ENCODE measurements at places on chromosomes 16 and 17.

- peak; percentile 24 for DNase-seq
Observed at GRCh38 chr17:82648742-82649331, 593 bp upstream of the WDR45B start.

DNA sequence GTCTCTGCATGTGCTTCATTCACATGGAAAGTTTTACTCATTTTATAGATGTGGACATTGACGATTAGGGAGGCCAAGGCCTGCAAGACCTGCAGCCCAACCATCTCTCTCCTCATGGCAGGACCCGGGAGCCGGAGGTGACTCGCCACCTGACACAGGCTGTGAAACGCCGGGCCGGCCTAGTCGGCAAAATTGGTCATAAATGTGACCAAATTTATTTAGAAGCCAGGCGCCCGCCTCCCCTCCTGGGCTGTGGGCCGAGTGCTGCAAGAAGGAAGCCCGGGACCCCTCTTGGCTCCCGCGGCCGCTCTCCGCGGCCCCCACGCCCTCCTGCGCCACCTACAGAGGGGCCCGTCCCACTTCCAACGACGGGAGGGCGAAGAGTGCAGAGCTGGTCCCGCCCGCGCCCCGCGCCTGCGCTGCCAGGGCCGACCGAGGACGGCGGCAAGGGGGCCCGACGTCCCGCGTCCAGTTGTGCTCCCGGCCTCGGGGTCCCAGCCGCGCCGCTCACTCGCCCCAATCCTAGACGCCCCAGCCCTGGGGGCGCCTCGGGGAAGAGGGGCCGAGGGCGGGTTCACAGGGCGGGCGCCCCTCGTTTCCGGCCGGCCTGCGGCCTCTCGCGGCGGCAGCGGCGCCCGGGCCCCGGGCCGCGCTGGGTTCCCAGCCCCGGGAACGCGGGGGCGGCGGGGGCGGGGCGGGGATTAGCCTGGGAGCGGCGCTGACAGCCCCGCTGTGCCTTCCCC lies 47.5 kb downstream of the WNT3 start:
- DNase-seq = no peak

GRCh38 chr16:2707368-2708289 lies 12.4 kb downstream of the PRSS27 start:
- DNase-seq = no peak

DNA sequence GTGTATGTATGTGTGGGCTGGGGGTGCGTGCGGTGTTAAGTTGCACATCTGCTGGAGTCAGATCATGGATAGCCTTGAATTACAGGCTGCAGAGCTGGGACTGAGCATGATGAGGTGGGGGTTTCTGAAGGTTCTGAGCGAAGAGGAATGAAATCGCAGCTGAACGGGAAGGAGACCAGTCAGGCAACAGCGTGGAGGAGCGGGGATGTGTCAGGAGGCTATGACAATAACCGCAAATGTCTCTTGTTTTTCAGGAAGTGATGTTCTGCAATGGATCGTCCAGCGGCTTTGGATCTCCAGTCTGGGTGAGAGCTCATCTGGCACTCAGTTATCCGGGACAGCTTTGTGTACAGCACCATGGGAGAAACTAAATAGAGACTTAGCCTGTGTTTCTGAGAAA lies 20.9 kb downstream of the RGS9 start:
- no peak for DNase-seq

DNA sequence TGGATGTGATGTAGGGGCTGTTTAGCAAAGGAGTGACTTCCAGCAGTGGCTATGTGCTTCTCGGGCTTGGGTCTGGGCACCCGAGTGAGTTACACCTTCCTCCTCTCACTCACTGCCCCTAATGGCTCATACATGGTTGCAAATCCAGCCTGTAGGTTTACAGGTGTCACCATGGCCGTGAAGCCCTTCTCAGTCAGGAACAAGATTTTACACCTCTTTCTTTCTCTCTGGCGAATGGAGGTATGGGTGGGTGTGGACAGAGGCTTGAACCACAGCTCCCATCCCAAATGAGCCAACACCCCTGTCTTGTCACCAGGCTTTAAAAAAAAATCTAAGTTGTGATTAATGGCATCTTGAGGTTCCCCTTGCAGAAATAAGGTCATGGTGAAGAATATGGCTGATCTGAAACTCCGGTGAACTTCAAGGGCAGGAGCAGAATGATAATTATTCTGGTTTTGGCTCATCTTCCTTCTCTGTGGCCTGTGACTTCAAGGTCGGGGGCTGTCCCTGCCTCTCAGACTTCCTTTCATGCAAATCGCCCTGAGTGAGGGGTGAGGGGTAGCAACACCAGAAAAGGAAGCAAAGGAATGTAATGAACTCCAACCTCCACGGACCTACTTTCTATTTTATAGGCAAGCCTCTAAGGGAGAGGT lies 331.2 kb downstream of the MAF start:
- DNase-seq = peak; percentile 7

- DNase-seq = no peak
Observed at GRCh38 chr17:61803216-61803615, 60.1 kb downstream of the BRIP1 start.

- DNase-seq = no peak
Observed at GRCh38 chr17:409308-409847, 56.8 kb upstream of the RPH3AL start.

DNA sequence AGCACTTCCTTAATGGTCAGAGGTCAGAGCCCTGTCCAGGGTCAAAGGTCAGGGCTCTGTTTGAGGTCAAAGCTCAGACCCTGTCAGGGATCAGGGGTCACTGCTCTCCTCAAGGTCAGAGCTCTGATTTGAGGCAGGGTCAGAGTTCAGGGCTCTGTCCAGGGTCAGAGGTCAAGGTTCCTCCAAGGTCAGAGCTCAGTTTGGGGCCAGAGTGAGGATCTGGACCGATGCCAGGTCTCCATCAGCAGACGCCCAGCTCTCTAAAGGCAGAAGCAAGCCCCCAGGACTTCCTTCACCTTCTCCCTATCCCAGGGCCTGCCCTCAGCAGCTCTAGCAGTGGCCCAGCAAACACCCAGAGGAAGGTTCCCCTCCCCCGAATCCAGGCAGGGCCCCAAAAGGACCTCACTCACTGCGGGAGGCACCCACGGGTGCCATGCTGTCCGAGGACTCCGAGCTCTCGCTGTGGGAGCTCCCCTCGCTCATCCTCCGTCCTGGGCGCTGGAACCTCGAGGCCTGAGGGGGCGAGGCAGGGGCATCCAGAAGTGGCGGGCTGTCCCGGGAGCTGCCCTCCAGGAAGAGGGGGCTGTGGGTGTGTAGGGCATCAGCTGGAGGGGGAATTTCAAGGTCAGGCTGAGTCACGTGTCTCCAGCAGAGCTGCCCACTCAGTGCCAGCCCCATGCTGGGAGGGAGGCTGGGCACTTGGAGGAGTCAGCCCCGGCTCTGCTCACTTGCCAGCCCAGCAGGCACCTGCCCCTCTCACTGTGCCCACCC lies 26.7 kb downstream of the PIMREG start:
- no peak for DNase-seq

DNA sequence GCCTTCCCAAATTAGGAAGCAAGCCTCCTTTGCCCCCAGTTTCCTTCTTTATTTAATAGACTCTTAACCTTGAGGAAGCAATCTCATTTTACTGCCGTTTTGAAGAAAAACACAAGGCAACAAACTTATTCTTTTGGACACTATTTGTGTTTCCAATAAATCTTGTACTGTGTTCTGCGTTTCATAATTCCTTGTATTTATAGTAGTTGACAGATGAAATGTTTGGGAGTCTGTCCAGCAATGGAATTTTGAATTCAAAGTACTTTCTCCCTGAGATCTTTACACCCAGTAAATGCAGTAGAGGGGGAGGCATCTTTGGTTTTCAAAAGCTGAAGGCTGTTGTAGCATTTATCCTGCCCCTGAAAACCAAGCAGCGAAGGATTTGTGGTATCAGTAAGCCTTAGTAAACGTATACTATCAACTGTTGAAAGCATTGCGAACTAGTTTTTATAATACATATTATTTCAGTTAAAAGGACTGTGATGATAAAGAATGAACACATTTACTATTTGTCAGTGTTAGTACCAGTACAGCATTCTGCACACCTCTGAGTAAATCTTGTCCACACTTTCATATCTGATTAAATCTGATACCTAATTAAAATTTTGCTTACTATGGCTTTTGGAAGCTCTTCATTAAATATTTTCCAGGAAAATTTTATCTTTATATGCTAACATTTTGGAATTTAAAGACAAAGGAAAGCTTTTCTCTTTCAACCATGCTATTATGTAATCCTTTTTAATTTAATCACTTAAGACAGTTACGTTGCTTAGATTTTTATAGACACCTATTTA lies 83.1 kb downstream of the TNRC6C start:
- no peak for DNase-seq

GRCh38 chr17:78890498-78890897 lies 12.5 kb downstream of the CEP295NL start:
- DNase-seq = no peak

GRCh38 chr17:44585315-44585714 lies 28.0 kb downstream of the FZD2 start:
- DNase-seq = no peak

DNA sequence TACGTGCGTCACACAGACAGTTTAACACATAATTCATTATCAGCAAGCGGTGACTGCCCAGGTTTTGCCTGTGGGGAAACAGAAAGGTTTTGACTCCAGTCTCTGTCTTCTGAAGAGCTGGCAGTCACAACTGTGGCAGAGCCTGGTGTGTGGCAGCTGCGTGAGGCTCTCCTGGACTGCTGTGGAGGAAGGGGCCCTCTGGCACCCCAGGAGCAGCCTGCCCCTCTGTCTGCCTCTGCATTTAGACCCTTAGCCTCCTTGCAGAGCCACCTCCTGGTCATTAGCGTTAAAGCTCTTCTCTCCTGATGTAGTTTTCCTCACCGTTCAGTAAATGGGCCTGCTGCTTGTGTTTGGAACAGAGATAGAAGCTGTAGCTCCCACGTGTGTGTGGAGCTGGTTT lies 10.9 kb downstream of the RAB40C start:
- no peak for DNase-seq

- no peak for DNase-seq
Observed at GRCh38 chr17:69810326-69810965, 264.6 kb upstream of the KCNJ16 start.

DNA sequence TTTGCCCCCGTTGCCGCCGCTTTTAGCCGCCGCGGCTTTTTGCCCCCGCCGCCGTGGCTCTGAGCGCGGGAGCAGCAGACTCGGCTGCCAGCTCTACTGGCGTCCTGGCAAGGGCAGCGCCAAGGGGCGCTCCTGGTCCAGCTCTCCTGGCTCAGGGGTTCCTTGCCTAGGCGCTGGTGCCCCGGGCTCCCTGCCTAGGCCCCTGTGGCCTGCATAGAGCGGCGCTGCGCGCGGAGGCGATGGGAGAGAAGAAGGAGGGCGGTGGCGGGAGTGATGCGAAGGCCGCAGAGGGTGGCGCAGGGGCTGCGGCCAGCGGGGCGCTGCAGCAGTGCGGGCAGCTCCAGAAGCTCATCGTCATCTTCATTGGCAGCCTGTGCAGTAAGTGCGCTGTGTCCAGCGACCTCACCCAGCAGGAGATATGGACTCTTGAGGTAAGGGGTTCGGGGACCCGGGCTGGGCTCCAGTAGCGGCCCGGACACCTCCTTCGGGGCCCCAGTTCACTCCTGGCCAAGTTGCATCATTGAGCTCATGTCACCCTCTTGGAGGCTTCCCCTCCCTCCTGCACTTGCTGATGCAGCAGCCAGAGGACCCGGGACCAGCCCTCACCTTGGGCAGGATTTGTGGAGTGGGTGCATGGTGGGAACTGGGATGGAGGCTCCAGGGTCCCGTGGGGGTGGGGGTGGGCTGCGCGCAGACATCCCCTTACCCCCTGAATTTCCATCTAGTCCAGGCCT lies 1344.4 kb downstream of the TP53TG3F start:
- no peak for DNase-seq

- no peak for DNase-seq
Observed at GRCh38 chr17:74597069-74597790, 5.1 kb upstream of the CD300LD start.

DNA sequence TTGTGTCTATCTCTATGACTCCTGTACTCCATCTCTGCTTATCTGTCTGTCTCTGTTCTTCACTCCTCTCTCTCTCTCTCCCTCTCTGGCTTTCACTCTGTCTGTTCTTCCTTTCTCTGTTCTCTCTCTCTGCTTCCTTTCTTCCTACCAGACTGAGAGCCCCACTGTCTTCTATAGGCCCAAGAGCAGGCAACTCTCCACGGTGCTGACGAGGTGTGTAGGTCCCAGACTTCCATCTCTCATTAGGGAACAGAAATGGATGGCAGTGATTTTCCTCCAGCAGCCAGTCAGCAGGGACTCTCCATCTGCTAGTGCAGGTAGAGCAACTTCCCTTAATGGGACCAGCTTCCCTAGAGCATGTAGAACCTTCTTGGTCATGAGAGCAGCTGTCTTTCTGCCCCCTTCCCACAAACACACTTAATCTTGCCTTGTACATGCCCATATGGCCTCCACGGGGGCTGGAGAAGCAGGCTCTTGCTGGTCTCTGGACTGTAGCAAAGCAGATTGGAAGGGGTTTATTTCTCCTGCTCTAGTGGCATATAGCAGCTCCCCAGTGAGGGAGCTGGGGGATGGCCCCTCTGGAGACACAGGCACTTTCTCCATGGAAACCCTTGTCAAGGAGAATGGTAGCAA lies 47.8 kb upstream of the NLRP1 start:
- no peak for DNase-seq

- DNase-seq = no peak
Observed at GRCh38 chr16:54353097-54353496, 66.5 kb upstream of the IRX3 start.

DNA sequence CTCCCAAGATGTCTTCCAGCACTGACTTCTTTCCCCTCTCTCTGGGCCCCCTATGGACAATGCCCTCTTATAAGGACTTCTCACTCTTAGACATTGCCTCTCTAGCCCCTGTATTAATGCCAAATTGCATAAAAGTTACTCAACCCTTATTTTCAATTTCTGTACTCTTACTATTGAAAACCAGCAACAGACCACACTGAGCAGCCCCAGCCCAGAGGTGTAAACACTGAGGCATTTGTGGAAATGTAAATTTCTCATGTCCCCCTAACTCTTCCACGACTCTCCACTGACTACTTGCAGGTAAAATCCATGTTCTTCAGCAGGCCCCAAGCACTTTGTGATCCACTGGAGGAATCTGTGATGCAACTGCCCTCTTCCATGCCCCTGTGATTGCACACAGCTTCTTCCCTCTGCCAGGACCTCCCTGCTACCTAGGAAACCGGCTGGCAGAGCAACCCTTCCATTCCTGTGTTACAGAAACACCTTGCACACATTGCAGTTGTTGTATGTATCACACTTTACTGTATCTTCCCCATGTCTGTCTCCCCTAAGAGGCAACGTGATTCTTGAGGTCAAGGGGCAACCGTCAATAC lies 4.4 kb downstream of the N4BP1 start:
- no peak for DNase-seq

GRCh38 chr17:4407851-4408250 lies 25.9 kb upstream of the SPNS3 start:
- DNase-seq = no peak

GRCh38 chr17:27457360-27457715 lies 1.1 kb downstream of the KSR1 start:
- no peak for DNase-seq

- DNase-seq = no peak
Observed at GRCh38 chr16:64919929-64920607, 201.8 kb downstream of the CDH11 start.
